ENCODE measurements at places on chromosomes 6 and 20.
A peak's percentile ranks its signal among the peaks of the same experiment; 100 is the strongest.

GRCh38 chr20:21102603-21103311 lies 3.4 kb downstream of the LINC00237 start:
- DNase-seq: peak; percentile 43

DNA sequence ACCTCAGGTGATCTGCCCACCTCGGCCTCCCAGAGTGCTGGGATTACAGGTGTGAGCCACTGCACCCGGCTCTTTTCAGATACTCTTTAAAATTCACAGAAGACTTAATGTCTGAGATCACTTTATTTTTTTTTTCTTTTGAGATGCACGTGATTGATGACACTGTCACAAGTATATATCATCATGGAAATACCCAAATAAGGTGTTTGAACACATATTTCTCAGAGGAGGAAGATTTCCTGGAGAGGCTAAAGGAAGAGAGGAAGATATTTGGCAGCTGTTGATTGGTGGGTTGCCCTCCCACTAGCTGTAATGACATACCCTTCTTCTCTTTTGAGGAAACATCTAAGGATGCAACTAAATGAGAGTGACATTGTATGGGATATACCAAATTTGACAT lies 225.9 kb upstream of the CITED2 start:
- DNase-seq: no peak

DNA sequence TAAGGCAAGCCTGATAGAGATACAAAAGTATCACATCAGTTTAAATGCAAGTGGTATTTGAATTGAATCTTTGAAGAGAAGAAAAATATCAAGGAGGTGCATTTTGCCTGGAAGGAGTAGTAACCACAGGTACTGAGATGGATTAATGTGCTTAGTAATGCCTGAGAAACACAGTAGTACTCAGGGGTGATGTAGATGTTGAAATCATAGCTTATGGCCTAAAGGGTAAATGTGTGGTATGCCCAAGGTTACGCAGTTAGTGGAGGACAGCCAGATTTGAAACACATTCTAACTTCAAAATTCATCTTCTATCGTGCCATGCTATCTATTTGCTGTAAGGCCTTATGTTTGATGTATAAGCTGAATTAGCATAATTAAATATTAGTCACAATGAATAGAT lies 55.9 kb downstream of the STXBP5 start:
- no peak for DNase-seq

DNA sequence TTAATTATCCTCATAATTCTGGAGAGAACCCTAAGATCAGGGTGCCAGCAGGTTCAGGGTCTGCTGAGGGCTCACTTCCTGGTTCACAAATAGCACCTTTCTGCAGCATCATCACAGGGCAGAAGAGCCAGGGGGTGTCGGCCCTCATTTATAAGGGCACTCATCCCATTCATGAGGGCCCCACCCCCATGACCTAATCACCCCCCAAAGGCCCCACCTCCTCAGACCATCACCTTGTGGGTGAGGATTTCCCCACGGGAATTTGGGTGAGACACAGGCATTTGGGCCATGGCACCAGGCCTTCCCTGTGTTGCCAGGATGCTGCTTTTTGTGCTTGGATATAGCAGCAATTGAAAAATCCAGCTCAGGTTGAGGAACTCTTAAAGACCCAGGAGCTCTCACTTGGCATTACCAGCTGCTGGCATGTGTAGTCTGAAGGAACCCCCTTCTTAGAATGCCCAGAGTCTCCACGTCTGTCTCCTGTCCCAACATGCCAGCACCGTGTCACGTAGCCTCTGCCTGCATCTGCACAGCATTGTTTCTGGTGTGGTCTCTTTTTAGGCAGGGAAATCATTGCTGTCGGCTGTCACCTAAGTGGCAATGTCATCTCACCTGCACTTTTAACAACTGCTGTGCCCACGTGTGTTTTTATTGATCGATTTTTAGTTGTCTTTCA lies 71.5 kb downstream of the RPP40 start:
- no peak for DNase-seq

DNA sequence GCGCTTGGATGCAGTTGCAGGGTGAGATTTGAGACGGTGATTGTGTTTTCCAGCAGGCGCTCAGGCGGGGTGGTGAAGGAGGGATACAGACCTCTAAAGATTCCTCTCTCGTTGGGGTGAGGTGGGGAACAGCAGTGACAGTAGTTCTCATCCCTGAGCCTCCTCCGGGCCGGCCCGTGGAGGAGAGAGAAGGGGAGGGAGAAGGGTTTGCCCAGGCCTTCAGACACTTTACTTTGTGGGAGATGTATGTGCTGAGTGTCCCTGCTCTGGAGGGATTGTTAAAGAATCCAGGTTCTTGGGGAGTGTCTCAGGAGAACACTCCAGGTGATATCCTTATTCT lies 41.0 kb downstream of the PSMB9 start:
- DNase-seq: no peak

GRCh38 chr6:125533710-125534397 lies 215.6 kb upstream of the HEY2 start:
- DNase-seq: no peak

DNA sequence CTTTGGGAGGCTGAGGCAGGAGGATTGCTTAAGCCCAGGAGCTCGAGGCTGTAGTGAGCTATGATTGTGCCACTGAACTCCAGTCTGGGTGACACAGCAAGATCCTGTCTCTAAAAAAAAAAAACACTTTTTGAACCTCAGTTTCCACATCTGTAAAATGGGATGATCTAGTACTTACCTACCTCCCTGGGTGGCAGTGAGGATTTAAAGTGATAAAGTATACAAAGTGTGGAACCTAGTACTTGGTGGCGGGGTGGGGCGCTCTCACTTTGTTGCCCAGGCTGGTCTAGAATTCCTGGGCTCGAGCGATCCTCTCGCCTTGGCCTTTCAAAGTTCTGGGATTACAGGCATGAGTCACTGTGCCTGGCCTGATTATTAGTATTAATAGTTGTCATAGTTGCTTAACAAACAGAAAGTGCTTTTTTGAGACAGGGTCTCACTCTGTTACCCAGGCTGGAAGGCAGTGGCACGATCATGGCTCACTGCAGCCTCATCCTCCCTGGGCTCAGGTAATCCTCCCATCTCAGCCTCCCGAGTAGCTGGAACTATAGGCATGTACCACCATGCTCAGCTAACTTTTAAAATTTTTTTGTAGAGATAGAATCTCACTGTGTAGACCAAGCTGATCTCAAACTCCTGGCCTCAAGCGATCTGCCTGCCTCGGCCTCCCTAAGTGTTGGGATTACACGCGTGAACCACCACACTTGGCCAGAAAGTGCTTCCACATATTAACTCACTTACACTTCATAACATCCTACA lies 7.0 kb upstream of the PLTP start:
- DNase-seq: no peak

DNA sequence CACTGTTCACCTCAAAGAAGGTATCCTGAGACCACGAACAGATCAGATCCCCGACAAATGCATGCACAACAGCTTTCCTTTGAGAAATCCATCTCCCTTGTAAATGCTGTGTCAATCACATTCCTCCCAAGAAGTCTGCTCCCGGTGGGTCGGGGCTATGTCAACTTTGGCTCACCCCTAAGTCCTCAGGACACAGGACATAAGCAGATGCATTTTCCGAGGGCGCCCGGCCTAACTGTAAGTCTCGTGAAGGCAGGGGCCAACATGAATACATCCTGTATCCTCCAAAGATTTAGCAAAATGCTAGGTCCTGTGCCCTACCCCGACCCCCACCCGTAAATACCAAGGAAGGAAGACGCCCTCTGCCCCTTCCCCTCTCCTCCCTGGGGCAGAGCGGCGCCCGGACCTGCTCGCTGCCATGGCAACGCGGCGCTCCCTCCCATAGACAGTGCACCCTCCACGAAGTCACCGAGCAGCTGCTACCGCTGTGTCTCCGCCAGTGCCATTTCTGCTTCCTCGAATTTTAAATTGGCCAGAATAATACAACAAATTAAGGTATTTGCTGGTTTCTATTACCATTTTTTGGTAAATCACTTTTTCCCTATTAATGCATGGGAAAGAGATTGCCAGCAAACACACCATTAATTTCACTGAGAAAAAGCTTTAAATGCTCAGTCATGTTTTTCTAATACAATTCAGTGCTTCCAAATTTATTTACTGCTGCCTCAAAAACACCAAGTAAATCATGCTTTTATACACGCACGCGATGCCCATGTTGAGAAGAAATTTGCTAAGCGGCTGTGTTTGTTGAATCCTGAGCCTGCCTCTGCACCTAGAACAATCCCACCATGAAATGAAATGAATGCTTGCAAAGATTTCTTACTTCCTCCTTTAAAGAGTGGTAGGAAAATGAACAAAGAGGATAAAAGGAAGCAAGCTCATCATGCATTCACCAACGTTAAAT lies 100.6 kb downstream of the PCSK2 start:
- DNase-seq: no peak

DNA sequence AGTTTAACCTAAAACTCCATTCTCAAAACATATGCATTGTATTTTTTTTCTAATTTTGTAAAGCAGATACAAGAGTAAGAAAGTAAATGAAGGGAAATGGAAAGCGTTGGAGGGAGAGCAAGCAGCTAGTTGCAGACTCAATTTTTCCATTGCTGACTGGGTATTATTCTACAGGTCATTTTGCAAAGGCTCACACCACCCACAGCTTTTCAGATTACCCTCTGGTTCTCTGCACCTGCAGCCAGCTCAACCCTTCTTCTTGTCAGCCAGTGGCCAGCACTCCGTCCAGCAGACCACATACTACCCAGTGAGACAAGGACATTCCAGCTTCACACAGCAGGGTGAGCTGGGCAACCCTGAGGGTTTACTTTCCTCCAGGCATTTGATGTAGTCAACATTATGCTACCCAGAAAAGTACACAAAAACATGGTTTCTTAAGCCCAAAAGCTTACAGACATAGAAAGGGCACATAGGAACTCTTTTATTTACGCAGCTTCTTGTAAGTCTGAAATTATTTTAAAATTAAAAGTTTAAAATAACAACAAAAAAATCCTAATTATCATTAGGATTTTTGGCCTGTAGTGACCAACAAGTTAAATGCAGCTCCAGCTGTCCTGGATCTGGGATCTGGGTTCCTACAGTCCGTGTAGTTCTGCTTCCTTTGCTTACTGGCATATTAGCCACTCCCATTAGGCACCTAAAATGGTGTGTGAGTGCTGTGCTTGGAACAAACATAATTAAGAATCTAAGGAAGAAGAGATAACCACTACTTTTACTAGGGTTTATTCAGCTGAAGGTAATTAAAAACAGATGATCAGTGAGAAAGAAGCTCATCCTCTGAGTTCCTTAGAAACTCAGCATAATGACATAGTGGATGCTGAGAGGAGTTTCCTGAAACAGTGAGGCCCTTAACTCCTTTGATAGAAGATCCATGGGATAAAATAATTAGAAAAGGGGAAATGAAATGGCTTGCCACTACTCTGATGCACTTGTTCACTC lies 185.3 kb downstream of the PKHD1 start:
- DNase-seq: no peak

DNA sequence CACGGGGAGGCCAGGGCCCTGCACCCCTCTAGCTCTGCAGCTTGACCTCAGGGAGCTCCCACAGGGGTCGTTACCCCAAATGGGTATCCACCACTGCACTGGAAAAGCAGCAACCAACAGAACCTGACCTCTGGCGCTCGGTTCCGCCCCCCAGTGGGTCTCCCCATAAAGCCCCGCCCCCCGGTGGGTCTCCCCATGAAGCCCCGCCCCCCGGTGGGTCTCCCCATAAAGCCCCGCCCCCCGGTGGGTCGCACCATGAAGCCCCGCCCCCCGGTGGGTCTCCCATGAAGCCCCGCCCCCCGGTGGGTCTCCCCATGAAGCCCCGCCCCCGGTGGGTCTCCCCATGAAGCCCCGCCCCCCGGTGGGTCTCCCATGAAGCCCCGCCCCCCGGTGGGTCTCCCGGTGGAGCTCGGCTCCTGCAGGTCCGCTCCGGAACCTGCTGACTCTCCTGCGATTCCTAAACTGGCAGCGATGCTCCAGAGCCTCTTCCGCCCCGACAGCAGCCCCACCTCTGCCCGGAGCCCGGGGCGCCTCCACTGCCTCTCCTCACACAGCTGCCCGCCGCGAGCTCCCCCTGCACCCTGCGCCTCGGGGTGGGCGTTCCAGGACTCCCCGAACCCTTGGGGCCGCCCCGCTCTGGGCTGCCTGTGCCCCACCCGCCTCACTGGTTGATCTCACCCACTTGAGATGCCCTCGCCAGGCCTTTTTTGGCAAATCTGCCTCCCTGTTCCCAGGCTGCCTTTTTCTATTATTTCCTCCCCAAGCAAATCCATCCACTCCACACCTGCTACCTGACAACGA lies 12.1 kb downstream of the SLC2A4RG start:
- no peak for DNase-seq

- DNase-seq: peak; percentile 73
Measured at GRCh38 chr6:83536034-83536646, 23.8 kb downstream of the PRSS35 start.

DNA sequence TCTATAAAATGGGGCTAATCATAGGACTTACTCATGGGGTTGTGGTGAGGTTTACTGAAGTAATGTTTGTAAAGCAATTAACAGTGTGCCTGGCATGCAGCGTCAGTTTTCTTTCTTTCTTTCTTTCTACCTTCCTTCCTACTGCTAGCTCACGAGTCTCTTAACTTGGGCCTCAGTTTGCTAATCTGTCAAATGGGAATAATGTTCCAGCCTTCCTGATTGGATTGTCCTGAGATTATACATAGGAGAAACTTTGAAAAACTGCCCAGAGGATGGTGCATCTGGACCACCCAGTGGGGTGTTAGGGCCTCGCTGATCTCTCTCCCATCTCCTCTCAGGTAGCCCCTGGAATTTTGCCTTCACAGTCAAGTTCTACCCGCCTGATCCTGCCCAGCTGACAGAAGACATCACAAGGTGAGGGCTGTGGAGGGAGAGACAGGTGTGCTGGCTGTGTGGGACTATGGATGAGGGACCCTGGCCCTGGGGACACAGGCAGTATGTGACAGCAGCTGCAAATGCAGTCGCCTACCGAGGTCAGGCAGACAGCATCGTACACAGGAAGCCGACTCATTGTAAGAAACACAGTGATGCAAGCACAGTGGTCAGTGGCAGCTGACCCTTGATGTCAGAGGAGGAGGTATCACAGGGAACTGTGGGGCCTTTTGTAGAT lies 27.5 kb downstream of the EPB41L1 start:
- peak; percentile 83 for DNase-seq

DNA sequence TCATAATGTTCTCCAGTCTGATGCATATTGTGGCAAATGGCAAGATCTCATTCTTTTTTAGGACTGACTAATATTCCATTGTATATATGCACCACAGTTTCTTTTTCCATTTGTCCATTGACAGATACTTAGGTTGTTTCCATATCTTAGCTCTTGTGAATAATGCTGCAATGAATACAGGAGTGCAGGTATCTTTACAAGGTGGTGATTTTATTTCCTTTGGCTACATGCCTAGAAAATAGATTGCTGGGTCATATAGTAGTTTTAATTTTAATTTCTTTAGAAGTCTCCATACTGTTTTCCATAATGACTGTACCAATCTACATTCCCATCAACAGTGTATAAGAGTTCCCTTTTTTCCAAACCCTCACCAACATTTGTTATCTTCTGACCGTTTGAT lies 97.5 kb downstream of the TRMT11 start:
- DNase-seq: no peak

GRCh38 chr20:18705910-18706309 lies 107.7 kb upstream of the SCP2D1 start:
- no peak for DNase-seq

GRCh38 chr20:53448426-53448825 lies 145.2 kb downstream of the ZNF217 start:
- DNase-seq: no peak

- DNase-seq: peak; percentile 81
Measured at GRCh38 chr6:56292505-56293181, 45.3 kb upstream of the COL21A1 start.

- DNase-seq: no peak
Measured at GRCh38 chr20:23640671-23641667, 3.2 kb upstream of the CST3 start.

GRCh38 chr20:50520222-50520880 lies 10.2 kb downstream of the PTPN1 start:
- no peak for DNase-seq
